ENCODE measurements at places on chromosomes 6 and 20.

- no peak for DNase-seq
These were observed 28.1 kb upstream of the PAQR8 start for GRCh38 chr6:52333840-52334200.

- no peak for DNase-seq
These were observed 90.4 kb downstream of the SLC2A10 start for GRCh38 chr20:46799781-46800408.

DNA sequence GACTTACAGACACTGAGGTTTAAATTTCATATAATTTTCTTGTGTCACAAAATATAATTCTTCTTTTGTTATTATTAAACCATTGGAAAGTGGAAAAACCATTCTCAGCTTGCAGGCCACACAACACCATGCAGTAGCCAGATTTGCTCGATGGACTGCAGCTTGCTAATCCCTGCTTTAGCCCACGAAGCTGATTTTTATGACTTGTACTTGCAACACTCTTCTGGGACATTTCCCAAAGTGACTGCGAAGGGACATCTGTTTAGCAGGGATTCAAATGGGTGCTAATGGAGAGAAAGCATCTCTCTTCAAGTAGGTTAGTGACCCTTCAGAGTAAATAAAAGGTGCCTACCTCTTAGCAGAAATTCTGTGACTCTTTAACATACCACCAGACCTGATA is 304.6 kb upstream of the ZFP64 start:
- no peak for DNase-seq

- DNase-seq, result no peak
These were observed 13.2 kb downstream of the MAP3K7 start for GRCh38 chr6:90573624-90574023.

GRCh38 chr6:33672808-33673207 is 38.7 kb downstream of the UQCC2 start:
- no peak for DNase-seq

GRCh38 chr6:134114918-134115714 is 62.7 kb upstream of the SLC2A12 start:
- no peak for DNase-seq

GRCh38 chr6:41288030-41288753 is 1.7 kb upstream of the TREM1 start:
- DNase-seq, result no peak

GRCh38 chr20:31717478-31718201 is 5.0 kb downstream of the BCL2L1 start:
- no peak for DNase-seq

- DNase-seq, result no peak
These were observed 526.6 kb upstream of the JARID2 start for GRCh38 chr6:14719270-14719669.

DNA sequence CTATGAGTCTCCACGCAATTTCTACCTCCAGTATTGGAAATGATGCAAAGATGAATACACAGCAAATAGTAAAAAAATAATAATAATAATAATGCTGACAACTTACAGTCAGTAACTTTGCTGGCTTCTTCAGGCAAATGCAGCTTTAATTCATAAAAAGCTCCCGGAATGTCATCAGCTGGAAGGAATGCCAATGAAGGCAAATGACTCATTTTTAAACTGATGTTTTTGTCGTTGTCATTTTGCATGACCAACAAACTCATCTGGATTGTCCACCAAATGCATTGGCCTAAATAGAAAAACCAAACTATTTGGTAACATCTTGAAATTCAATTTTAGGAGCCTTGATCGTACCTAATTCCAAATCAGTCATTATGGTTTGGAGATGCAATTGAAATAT is 217.1 kb downstream of the ALDH8A1 start:
- DNase-seq, result no peak

DNA sequence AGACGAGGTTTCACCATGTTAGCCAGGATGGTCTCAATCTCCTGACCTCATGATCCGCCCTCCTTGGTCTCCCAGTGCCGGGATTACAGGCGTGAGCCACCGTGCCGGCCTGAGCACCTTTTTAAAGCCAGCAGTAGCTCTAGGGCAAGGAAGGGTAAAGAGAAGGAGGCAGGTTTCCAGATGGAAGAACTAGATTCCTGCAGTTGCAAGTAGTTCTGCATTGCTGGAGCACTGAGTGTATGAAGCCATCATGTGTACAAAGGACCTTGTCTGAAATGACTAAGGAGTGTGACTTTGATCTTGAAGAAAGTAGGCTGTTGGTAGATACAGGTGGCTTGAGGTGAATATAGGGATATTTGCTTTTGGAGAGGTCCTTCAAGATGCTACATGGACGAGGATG is 4.2 kb downstream of the OR2A4 start:
- no peak for DNase-seq

DNA sequence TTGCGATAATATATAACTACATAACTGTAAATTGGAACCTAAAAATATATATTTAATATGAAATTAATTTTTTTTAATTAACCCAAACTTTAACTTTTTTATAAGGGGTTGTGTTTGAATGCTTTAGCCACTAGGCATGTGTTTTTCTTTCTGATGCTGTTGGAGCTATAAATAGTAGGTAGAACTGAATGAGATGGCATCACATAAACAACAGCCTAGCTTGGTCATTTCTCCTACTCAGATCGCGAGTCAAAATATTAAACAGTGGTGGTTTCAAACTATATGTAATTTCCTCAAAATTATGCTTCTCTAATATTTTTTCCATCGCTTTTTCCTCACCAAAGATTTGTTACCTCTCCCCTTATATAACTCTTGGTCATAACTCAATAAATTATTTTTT is 243.2 kb downstream of the ARID1B start:
- no peak for DNase-seq

DNA sequence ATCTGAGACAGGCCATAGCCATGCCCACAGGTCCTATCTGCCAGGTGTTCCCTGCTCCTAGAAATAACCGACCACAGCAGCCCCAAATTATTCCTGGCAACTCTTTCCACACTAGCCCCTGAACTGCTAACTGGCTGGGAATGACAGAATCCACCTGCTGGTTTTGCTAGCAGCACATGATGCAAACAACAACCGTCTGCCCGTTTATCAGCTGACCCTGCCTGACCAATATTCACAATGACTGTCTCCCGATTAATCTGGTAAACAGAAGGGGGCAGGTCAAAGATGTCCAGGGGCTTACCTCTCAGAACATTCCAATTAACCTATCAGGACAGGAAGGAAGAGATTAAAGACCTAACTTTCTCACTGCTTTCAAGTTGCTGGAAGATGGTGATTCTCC is 101.5 kb downstream of the NRSN1 start:
- no peak for DNase-seq

GRCh38 chr6:81252231-81252630 is 500.2 kb downstream of the TENT5A start:
- DNase-seq, result no peak

DNA sequence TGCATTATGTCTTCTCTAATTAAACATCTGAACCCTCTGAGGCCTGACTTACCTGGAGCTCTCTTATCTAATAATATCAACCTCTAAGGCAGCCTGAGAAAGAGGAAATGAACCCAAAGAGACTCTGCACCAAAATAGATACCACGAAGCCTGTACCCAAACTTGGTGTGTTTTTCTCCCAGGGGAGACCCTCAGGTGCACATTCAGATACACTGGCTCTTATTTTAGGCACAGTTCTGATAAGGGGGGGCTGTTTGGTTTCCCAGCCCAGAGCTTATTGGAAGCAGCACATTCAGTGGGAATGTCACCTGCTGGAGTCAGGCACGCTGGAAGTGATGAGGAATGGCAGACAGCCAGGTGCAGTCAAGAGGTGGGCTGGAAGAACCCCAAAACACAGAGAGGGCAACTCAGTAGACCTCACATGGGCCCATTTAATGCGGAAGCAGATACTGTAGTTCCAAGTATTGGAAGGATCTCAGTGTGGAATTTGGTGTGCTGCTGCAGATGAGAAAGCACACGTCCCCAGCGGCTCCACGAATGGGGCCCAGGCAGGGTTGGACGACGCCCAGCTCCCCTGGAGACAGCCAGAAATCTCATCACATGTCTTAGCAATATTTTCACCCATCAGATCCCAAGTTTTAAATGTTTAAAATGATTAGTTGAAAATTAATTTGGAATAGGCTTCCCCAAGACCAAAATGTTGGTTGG is 9.7 kb upstream of the CCR6 start:
- DNase-seq, result no peak

GRCh38 chr6:12709556-12710232 is 6.9 kb upstream of the PHACTR1 start:
- DNase-seq, result no peak

DNA sequence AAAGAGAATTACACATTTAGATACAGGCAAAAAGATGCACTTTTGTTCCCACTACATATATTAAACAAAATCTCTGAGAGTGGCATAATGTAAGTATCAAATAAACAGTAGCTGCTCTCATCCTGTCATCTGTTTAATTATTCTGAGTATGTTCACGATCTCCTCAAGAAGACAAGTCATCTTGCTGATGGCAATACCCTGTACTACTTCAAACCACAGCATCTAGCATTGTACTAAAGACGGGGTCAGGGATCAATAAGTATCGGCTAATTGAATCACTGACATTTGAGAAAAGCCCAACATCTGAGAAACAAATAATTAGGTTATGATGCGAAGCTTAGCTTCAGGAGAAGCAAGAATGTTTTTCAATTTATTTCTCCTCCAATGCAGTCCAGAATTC is 175.1 kb downstream of the PTPRK start:
- DNase-seq, result no peak

DNA sequence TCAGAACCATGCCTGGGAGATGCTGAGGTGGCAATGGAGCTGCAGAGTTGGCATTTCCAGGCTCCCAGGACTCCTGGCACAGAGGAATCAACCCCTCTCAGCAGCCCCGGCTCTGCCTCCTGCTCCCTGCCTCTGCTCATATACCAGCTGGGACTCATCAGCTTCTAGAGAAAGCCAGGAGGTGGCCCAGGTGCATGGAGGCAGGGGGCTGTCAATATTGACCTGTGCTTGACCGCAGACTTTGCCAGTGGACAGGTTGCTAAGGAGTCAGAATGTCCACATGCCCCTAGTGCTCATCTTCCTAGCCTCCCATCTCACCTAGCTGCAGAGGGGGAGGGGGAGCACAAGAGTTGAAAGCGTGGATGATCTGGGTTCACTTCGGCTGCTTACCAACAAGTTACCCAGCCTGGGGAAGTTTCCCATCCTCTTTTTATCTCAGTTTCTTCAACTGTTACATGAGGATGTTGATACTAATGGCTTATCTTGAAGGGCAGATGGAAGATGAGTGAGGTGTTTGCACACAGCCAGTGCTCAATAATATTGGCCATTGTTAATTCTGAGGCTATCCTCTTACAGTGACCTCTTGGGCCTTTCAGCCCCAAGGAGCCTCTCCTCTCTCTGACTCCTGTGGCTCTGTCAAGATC is 9.2 kb upstream of the SCRT2 start:
- no peak for DNase-seq

GRCh38 chr20:51381557-51381956 is 161.0 kb downstream of the NFATC2 start:
- no peak for DNase-seq

DNA sequence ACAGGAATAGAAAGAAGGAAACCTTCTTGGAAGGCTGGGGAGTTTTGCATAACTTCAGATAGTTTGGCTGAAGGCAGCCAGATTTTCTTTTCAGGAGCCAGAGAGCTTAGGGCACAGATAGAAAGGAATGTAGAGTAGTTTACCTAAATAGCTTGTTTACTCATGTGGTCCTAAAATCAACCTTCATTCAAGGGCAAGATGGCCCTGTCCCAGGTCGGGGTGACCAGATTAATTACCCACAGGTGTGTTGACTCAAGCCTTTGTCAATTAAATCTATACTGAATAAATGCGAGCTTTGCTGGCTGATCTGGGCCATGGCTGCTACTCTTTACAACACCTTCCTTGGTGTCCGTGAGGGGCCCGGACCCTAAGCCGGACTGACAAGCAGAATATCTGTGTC is 792.0 kb upstream of the MAN1A1 start:
- no peak for DNase-seq

GRCh38 chr20:63840405-63840828 is 9.4 kb upstream of the ZBTB46 start:
- no peak for DNase-seq

- DNase-seq, result peak; percentile 25
These were observed 1.9 kb downstream of the ABRACL start for GRCh38 chr6:139030228-139030963.

GRCh38 chr6:79868098-79868722 is 79.1 kb downstream of the ELOVL4 start:
- DNase-seq, result peak; percentile 52

DNA sequence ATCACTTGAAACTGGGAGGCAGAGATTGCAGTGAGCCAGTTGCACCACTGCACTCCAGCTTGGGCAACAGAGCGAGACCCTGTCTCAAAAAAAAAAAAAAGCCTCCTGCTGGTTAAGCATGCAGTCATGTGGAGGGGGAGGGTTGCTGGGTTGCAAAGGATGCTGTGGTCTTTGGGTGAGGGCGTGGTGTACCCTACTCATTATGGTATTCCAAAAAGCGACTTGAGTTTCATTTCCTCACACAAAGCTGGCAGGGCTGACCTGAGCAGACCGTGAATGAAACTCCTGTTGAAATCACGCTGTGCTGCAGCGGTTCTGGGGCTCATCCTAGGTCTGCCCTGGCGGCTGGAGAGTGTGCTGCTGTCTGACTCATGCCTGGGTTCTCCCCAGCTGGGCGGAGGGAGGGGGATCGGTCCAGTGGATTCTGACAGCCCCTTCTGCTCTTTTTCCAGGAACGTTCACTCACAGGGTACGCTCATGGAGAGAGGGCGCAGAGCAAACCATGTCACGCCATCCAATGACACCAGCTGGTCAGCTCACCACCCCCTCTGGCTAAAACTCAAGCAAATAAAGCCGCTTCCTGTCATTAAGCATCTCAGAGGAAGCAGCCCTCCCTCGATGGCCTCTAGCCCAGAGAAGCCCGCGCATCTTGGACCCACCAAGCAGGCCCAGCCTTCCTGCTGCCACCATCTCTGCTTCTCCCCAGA is 166.2 kb downstream of the SCML4 start:
- DNase-seq, result peak; percentile 48

DNA sequence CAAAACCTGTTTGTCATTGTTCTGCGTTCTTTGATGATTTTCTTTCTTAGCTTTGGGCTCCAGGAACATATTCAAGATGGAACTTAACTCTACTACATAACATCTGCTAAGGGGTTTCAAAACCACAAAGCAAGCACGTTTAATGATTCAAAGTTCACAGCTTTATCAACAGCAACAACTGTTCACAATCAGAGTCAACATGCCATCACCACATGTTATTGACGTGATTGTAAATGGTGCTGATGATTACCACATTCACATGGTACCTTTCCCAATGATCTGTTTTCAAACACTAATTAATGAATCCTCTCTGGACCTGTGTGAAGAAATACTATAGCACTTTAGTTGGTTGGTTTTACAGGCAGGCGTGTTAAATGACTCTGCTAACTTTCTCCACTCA is 180.6 kb upstream of the CEP162 start:
- DNase-seq, result no peak

GRCh38 chr6:123810214-123810613 is 6.5 kb downstream of the NKAIN2 start:
- no peak for DNase-seq

- peak; percentile 41 for DNase-seq
These were observed 184.4 kb downstream of the GJA10 start for GRCh38 chr6:90078513-90079289.

GRCh38 chr6:80263585-80263984 is 157.1 kb downstream of the BCKDHB start:
- no peak for DNase-seq

- no peak for DNase-seq
These were observed 12.9 kb downstream of the TGM2 start for GRCh38 chr20:38152175-38152620.
